ENCODE measurements at places on chromosomes 2 and 18.

GRCh38 chr2:102337481-102338386, 17.9 kb upstream of the IL18R1 start:
- no peak for DNase-seq

- DNase-seq, result peak; percentile 33
Observed at GRCh38 chr2:31523871-31524492, 56.8 kb downstream of the SRD5A2 start.

GRCh38 chr2:196617430-196617829, 22.1 kb upstream of the CCDC150 start:
- DNase-seq, result no peak

- DNase-seq, result no peak
Observed at GRCh38 chr18:63613420-63613819, 26.3 kb downstream of the SERPINB13 start.

DNA sequence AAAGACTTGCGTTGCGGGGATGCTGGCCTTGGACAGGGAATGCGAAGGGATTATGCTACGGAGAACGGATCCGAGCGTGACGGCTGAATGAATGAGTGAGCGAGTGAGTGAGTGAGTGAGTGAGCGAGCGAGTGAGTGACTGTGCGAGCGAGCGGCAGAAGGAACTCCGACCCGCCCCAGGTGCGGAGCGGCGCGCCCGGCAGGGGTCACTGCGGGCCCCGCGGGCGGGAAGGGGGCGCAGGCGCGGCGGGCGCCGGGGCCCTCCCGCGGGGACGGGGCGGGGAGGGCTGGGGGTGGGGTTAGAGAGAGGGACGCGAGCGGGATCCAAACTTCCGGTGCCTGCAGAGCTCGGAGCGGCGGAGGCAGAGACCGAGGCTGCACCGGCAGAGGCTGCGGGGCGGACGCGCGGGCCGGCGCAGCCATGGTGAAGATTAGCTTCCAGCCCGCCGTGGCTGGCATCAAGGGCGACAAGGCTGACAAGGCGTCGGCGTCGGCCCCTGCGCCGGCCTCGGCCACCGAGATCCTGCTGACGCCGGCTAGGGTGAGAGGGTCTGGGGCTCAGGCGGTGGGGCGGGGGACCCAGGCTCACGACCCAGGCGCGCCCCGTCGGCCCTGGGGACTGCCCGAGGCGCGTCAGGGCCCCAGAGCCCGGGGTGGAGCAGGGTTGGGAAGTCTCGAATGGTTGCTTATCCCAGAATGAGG, at the start of gene ITM2C:
Gene ITM2C (plus strand): TSS at position 338 of the 702 bp plus-strand sequence. CDS start 84 bp downstream, at position 422.
- DNase-seq, result peak; percentile 65

DNA sequence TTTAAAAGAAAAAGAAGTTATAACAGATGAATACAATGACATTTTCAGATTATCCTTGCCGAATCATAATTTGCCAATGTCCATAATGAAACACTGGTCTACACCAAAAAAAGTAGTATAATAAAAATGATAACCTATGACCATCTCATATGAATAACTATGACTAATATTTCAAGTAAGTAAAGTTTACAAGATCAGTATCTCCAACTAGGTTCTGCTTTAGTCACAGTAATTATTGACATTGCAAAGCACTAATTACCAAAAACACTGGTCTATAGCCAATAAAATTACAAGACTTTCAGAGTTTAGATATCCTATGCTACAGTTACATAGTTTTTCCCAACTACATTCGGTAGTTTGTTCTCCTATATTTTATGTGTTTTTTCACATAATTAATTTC, 136.7 kb downstream of the MEMO1 start:
- DNase-seq, result no peak

DNA sequence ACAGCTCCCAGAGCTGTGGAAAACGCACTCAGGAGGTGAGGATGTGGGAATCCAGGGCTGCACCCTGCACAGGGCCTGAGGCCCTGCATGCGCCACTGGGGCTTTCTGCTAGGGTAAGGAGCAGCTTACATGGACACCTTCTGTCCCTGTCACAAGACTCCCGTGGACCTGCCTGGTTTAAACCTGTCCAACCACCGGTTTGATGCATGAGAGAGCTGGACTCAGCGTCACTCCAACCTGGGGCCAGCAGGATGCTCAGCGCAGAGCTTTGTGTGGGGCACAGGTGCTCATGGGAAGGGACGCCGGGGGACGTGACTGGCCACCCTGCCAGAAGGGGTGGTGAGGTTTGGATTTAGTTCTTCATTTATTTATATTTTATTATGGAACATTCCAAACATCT, 24.2 kb downstream of the SNORC start:
- no peak for DNase-seq

- DNase-seq, result no peak
Observed at GRCh38 chr2:144518748-144519596, 947 bp downstream of the ZEB2 start.

DNA sequence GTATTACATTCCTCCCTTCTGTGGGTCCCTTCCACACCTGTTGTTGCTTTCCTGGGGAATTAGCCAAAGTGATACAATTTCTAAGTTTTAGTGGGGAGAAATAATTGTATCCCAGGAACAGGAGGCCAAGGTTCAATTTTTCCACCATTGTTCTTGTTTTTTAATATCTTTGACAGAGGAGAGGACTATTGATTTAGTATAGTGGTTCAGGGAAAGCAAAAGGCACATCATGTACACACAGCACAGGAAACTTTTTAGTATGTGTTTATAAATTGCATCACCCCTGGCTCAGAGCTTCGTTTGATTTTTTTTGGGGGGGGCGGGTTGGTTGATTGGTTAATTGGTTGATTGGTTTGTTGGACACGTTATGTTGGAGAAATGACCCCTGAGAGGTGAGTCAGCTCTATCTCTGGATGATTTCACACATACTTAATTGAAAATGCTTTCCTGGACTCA, 431.6 kb downstream of the PID1 start:
- DNase-seq, result no peak

DNA sequence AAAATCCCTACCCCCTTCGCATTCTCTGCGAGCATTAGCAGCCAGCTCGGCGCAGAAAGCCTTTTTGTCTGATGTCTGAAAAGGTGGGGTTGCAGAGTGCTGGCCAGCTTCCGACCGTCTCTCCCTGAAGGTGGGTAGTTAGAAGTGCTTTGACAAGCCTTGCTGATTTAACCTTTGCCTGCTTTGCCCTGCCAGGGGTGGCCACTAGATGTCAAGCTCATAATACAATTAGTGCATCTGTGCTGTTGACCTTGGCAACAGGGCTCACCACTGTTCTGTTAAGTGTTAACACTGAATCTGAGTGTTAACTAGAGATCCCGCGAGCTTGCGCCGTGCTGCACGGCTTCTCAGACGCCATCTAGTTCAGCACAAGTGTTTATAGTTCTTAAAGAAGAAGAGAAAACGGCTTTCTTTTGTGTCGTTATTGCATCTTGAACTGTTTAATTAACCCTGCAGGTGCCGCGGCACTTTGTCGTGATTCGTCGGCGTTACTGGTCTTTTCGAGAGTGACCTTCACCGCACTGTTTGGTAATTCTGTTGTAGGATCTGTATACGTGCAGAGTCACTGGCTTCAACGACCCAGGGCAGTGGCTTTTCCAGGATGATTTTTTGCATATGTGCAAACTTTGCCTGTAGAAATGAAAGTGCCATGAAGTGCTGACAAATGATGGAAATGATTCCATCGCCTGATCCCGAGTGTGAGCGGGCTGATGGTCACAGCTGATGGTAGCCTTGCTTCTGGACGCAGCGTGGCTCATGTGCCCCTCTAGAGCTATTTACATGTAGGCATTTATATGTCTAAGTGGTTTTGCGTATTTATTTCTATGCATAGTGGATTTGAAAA, 5.5 kb downstream of the SALL3 start:
- peak; percentile 7 for DNase-seq

DNA sequence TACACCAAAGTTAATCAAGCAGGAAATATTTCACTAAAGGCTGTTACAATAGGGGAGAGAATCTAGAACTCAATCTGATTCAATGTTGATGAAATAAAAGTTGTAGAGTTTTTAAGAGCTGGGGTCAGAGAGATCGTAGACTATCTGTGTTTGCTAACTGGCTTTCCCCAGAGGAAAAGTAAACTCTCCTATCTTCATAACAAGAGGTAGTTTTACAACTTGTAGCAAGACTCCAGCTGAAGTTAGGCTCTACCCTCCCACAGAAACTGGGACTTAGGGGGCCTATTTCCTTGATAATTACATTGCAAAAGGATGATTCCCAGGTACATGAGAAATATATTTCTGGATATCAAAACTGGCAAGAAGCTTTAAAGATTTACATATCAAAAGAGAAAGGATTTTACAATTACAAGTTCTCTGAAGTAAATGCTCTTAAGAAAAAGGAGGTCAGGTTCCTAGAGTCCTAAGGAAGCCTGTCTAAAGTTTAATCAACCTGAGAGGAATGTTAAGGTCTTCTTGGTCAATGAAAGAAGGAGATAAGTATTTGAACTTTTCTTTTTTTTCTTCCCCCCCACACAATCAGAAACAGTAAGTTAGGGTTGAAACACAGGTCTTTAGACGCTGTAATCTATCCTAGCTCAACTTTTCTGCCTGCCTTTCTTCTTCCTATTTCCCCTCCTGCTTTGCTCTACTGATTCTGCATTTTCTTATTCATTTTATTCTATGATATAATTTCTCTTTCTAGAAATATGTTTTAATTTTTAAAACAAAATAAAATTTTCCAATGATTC, 692.2 kb upstream of the LINC00305 start:
- no peak for DNase-seq

DNA sequence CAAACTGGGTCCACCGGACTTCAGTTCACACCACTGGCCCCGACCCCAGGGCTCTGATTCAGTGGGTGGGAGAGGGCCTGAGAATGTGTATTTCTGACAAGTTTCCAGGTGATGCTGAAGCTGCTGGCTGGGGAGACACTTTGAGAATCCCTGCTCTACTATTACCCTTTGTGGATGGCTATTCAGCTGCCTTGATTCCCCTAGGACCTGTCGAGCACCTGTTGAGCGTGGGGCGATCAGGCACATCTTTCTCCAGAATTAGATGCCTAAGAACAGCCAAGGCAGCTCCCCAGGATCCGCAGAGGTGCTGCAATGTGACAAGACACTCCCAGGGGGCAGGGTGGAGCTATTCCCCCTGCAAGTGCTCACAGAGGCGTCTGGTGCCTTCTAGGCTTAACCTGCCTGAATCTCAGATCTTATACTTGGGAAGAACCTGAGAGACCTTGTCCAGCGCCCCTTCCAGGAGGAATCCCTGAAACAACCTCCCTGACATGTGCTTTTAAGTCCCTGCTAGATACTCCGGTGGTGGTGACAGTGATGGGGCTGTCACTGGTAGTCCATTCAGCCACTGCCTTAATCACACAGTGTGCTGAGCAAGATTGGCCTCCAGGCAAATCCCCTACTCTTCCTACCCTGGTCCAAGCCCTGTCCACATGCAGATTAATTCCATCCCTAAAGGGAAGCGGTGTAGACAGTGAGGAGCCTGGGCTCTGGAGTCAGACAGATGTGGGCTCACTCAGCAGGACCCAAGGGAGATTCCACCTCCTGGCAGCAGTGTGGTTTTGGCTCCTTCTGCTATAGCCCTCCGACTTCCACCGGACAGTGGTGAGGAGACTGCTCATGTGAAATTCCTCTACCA, 43.4 kb upstream of the OTOF start:
- DNase-seq, result peak; percentile 69

GRCh38 chr2:27086724-27087593, at the start of gene KHK:
KHK (plus strand) TSS chr2:27086772; CDS start chr2:27087260, 488 bp downstream.
- DNase-seq, result peak; percentile 50

GRCh38 chr2:19362094-19362754, 3.8 kb upstream of the OSR1 start:
- DNase-seq, result no peak

GRCh38 chr2:187037310-187037709, 188.3 kb upstream of the ZSWIM2 start:
- no peak for DNase-seq

DNA sequence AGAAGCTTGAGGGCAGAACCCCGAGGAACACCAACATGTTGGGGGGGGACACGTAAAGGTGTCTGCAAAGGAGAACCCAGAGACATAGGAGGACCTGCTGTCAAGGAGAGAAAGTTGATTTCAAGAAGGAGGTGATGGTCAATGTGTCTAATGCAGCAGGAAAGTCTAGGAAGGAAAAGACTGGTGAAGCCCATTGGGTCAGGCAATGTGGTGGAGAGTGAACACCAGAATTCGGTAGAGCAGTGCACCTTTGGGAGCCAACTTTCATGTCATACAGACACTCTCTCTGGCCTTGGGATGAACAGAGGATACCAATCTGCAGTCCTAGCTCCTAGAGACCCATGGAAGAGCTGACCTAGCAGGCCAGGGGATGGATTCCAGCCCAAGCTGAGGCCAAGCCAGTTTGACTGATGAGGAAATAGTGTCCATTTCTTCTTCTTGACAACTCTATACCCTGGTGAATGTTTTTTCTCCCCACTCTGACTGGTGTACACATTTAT, 101.9 kb downstream of the MYCN start:
- DNase-seq, result no peak
